CD4-positive, alpha-beta T cell treated with Interleukin-6 at 100 ng/mL for 8 hours (primary cell): ENCODE measurements at places on chromosomes 3 and 15.
A peak's percentile ranks its signal among the peaks of the same experiment; 100 is the strongest.

GRCh38 chr15:27398631-27399161, 427.7 kb downstream of the GABRG3 start:
- DNase-seq: no peak

DNA sequence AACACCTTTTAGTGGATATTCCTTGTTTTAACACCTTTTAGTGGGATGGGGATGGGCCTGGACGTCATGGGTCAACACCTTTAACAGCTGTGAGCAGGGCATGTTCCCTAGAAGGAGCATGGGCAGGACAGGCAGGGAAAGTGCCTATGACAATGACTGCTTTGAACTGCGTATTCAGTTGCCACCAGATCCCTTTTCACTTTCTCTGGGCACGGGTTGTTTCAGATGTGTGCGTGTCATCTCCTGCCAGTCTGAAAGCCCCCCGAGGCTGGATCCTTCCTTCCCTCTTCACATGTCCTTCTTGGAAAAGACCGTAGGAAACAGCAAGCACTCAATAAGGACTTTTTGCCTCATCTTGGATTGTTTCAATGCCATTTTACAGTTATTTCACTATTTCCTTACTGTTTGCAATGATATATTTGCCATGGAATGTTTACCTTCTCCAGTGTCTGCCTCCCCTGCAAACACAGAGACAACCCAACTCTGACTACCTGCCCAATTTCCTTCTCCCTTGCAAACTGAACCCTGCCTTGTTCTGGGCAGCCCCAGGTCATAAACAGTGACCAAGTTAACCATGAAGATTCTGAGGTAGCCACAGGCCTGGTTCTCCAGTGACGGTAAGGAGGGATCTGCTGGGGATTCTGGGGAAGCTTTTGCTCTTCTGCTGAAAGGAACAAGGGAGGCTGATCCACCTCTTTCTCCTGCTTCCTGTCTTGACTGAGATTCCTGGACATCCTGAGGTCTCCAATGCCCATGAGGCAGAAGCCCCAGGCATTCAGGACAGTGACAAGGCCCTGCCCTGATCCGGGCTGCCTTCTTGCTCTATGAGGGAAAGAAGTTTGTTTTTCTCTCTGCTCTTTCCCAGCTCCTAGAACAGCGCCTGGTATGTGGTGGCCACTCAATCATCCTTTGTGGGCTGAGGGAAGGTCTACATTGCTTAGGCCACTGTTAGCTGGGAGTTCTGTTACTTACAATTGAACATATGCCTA, 51.8 kb downstream of the NOX5 start:
- no peak for DNase-seq

DNA sequence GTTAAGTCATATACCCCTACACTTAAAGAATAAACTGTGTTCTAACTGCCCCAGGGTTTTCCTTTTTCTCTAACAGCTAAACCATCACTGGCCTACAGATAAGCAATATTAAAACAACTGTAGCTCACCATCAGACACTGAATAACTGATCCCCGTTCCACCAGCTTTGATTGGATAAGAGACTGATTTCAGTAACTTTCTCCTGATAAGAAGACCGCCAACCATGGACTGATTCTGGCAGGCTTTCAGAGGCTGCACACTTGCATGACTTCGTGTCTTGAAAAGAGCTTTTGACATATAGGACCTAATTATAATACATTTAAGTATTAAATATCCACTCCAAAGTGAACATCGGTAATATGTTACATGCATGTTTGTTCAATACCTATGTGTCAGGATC, 15.3 kb upstream of the CEP97 start:
- DNase-seq: no peak

DNA sequence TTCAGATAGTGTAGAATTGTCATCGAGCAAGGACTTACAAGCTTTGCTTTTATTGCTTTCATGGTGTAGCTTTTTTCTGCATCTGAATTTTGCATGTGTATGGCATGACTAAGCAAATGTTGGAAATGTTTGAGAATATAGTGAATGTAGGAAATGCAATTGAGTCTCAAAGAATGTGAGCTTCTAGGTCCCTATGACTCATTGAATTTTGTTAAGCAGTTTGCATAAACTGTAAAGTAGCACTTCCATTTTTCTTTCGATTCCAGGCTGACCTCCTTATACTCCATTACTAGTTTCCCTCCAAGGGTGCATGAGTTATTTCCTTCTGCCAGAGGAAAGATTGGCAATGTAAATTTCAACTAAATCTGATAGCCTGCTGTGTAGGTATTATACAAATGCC, 619.2 kb downstream of the DIPK2A start:
- no peak for DNase-seq

DNA sequence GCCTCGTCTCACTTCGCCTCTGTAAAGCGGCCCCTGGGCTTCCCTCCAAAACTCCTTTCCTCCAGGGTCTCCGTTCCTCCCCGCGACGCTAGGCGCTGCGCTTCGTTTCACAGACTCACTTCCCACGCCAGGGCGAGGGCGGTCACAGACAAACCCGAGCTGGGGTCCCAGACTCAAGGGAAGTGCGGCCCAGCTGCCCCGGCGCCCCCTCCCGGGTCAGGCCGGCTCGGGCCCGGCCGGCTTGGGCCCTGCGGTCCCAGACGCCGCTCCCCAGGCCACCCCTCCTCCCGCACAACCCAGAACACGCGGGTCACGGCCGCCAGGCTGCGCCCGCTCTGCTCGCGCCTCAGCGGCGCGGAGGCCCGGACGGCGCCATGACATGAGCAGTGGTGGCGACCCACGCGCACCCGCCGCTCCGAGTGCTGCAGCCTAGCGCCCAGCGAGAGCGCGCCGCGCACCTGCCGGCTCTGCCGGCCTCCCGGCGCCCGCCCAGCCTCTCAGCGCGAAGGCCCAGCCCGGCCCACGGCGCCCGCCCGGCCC, 547 bp downstream of the NUP210 start:
- peak; percentile 43 for DNase-seq
